IPS DF 19.7 (cell line): ENCODE measurements at places on chromosomes 7 and 10.

DNA sequence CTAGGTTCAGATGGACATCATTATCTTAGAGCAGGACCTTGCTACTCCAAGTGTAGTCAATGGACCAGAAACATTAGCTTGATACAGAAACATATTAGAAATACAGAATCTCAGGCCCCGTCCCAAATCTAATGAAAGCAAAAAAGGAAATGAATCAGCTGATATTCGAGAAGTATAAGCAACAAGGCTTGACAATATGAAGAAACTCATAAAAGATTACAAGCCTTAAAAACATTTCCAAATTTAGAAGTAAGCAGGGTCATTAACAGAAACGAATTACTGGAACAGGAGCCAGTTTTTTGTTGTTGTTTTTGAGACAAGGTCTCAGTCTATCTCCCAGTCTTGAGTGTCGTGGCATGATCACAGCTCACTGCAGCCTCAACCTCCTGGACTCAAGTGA, 40.5 kb upstream of the GSAP start:
- no peak for DNase-seq

GRCh38 chr7:120806669-120807068, 51.3 kb downstream of the TSPAN12 start:
- DNase-seq: no peak

DNA sequence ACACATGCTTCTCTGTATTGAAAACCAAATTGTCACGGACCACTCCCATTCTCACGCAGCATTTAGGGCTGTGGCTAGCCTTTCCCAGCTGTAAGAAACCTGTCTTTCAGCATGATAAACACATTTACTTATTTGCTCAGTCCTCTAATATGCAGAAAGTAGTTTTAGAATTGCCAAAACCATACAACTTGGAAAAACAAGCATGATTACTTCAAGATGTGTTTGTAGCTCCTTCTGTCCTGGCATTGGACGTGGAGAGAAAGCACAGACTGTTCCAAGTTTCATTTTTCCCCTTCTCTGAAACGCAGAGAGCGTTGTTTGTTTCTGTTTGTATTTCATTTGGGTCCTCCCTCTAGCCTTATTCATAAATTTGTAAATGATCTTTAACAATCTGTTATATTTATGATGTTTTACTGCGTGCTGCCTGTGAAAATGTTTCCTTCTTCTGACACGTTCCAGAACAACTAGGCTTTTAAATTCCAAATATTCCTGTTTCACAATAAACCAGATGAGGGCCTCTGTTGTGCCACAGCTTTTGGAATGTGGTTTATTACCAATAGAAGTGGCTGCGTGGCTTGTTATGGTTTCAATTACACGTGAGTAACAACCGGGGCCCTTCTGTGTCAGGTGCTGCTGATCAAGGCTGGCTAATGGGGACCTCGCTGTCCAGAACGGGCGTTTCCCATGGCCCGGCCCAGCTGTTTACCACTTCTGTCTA, 26.1 kb downstream of the MNX1 start:
- DNase-seq: no peak

GRCh38 chr7:66157060-66157459, 42.4 kb downstream of the CRCP start:
- DNase-seq: no peak

- DNase-seq: no peak
These were observed 261.3 kb downstream of the BICC1 start for GRCh38 chr10:58773944-58774343.

- no peak for DNase-seq
These were observed 143.8 kb upstream of the RHEB start for GRCh38 chr7:151663382-151664100.

DNA sequence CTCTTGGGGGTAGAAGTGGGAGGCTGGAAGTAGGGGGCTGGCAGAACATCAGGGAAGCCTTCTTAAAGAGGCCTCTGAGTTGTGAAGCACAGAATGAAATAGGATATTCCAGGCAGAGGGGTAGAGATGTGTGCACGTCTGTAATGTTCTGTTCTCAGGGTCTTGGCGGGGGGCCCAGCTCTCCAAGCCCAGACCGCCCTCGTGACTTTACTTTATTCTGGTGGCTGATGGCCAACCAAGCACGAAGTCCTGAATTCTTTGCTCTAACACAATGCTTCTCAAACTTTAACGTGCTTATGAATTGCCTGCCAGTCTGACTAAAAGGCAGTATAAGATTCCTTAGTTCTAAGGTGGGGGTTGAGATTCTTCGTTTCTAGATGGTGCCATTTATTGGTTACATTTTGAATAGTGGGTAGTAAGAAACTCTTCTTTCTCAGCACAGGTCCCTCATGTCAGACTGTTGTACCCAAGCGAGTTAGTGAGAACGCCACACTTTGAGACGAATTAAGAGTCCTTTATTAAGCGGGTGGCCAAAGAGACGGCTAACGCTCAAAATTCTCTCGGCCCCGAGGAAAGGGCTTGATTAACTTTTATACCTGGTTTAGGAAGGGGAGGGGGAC, 8.2 kb downstream of the PRXL2A start:
- DNase-seq: no peak

GRCh38 chr10:73588656-73589055, 2.5 kb downstream of the USP54 start:
- DNase-seq: no peak

GRCh38 chr10:118808601-118809356, 54.0 kb upstream of the CACUL1 start:
- DNase-seq: no peak

- no peak for DNase-seq
These were observed 40.8 kb upstream of the PFKFB3 start for GRCh38 chr10:6161921-6162320.

GRCh38 chr7:86534641-86535040, 109.1 kb upstream of the GRM3 start:
- DNase-seq: no peak
